NCI-H226 (cell line): ENCODE measurements at places on chromosomes 13 and 19.

- no peak for DNase-seq
Measured at GRCh38 chr13:94613051-94613450, 11.4 kb downstream of the GPR180 start.

DNA sequence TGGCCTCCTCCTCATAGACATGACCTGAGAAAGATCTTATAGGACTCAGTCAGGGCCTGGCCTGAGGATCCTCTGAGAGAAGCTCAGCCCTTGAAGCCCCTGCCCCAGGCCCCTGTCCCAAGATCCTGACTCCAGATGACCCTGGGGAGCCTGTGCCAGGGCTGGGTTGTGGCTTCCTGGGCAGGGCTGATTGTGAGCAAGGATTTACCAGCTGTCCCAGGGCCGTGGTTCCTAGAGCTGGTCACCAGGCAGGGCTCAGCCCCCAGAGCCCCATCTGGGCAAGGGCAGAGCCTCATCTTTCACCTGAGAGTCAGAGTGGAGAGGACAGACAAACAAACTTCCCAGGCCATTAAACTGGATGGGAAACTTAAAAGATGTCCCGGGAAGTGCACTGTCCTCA lies 1.9 kb downstream of the CEACAM21 start:
- DNase-seq: no peak

DNA sequence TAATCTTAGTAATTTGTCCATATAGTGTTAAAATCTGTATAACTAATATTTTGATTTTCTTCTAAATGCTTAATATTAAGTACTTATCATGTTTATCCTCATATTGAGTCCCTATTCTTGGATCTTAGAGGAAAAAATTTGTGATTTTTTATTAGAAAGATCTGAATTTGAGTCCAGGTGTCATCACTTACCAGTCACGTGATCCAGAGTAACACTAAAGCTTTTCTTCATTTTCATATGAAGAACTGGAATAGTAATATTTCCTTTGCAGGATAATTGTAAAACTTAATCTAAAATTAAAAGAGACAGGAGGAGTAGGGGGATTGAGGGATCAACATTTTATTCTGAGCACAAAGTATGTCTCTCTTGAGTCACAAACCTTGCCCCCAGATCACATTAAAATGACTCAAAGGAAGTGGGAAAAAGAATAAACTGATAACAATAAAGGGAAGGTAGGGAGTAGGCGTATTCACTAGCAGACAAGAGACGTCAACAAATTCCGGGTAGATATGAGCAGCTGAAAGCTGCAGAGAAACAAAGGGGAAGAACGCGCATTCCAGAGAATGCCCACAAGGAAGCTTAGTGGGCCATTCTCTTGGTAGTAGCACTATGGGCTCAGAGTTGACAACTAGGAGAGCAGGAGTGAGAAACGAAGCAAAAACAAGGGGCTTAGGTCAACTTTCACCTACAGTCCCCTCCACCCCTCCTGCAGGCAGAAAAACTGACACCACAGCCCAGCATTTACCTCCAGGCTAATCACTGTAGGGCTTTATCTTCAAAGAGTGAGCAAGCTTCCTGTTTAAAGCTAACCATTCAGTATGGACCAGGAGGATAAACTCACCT lies 123.1 kb downstream of the SPRY2 start:
- DNase-seq: peak; percentile 96

- DNase-seq: no peak
Measured at GRCh38 chr13:40732658-40733057, 38.3 kb downstream of the MRPS31 start.

- DNase-seq: no peak
Measured at GRCh38 chr19:22545751-22546150, 88.4 kb upstream of the ZNF492 start.

- DNase-seq: no peak
Measured at GRCh38 chr13:40056898-40057619, 401.6 kb downstream of the COG6 start.
